ENCODE measurements at places on chromosomes 12 and 14.

GRCh38 chr12:45309836-45310626, 94.1 kb downstream of the ANO6 start:
- peaks cover 6% of the 10 kb centered on the region for H3K36me3 ChIP-seq
- no peaks in the 10 kb centered on the region for H3K27me3 ChIP-seq
- DNase-seq, result no peak
- H3K27ac ChIP-seq, result no peak overlapping the region
- H3K4me3 ChIP-seq, result no peak overlapping the region
- no peaks in the 10 kb centered on the region for H3K4me1 ChIP-seq

- H3K4me3 ChIP-seq, result no peak overlapping the region
- no peaks in the 10 kb centered on the region for H3K4me1 ChIP-seq
- H3K27me3 ChIP-seq, result peaks cover 22% of the 10 kb centered on the region
- H3K36me3 ChIP-seq, result no peaks in the 10 kb centered on the region
- DNase-seq, result no peak
These were observed 141.0 kb downstream of the PTPN11 start for GRCh38 chr12:112559784-112560183.

- H3K27ac ChIP-seq, result no peak overlapping the region
- no peak for DNase-seq
- no peaks in the 10 kb centered on the region for H3K27me3 ChIP-seq
- H3K36me3 ChIP-seq, result peaks cover 18% of the 10 kb centered on the region
These were observed 22.3 kb downstream of the NGB start for GRCh38 chr14:77248666-77249065.

GRCh38 chr12:116423094-116423493, 136.1 kb upstream of the MAP1LC3B2 start:
- peak; percentile 27 for DNase-seq
- no peaks in the 10 kb centered on the region for H3K36me3 ChIP-seq
- no peaks in the 10 kb centered on the region for H3K27me3 ChIP-seq
- H3K4me3 ChIP-seq, result no peak overlapping the region

GRCh38 chr14:53501361-53502211, 348.5 kb upstream of the DDHD1 start:
- H3K4me1 ChIP-seq, result peaks cover 25% of the 10 kb centered on the region
- no peak overlapping the region for H3K27ac ChIP-seq
- H3K4me3 ChIP-seq, result no peak overlapping the region
- H3K27me3 ChIP-seq, result no peaks in the 10 kb centered on the region

DNA sequence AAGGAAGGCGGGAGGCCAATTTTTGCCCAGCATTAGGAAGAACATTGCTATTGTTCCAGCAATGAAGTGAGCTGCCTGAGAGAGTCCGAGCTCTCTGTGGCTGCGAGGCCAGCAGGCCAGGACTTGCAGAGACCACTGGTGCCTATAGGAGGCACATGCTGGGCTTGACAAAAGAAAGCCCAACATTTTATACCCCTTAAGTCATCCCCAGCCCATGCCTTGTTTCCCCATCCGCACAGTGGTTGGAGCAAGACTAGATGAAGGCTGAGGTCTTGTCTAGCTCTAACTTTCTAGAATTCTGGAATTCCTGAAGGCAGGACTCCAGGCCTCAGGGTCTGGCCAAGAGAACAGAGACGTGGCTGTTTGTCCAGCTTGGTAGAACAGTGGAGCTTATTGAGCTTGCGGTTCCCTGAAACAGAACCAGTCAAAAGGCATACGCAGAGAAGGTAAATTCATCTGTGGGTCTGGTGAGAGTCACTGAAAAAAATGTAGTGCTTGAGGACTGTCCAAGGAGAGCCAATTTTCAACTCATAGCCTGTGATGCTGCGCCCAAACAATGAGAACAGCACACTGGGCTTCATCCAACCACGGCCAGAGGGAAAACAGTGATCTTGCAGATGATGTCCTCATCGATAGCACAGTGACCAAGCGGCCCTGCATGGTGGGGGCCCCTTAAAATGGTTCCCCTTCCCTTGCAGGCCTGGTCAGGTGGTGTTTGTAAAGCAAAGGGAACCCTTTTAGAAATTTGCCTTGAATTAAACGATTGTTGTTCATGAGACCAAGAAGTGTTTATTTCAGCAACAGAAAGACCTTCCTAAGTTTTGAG, 27.1 kb upstream of the COL2A1 start:
- H3K4me1 ChIP-seq, result no peaks in the 10 kb centered on the region
- H3K27ac ChIP-seq, result no peak overlapping the region
- no peak overlapping the region for H3K4me3 ChIP-seq
- no peaks in the 10 kb centered on the region for H3K27me3 ChIP-seq

DNA sequence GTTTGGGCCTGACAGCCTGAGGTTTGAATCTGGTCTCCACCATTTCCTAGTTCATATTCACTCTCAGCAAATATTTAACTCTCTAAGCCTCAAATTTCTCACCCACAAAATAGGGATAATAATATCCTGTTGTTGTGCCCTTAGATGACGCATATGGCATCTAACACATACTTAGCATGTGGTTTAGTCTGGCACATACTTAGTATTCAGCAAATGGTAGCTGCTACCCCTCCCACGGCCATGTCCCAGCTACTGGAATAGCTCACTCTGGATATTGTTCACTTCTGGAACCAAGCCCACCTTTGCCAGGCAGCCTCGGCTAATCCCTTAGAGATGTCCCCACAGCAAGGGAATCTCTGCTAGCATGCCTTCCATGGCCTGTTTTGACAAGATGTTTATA, 53.3 kb downstream of the BICD1 start:
- H3K4me1 ChIP-seq, result no peaks in the 10 kb centered on the region
- no peak overlapping the region for H3K27ac ChIP-seq
- DNase-seq, result no peak
- no peaks in the 10 kb centered on the region for H3K27me3 ChIP-seq
- no peak overlapping the region for H3K4me3 ChIP-seq
